ENCODE measurements at places on chromosomes 3 and 15.

GRCh38 chr3:188553569-188553968 is 399.6 kb downstream of the LPP start:
- DNase-seq = no peak

DNA sequence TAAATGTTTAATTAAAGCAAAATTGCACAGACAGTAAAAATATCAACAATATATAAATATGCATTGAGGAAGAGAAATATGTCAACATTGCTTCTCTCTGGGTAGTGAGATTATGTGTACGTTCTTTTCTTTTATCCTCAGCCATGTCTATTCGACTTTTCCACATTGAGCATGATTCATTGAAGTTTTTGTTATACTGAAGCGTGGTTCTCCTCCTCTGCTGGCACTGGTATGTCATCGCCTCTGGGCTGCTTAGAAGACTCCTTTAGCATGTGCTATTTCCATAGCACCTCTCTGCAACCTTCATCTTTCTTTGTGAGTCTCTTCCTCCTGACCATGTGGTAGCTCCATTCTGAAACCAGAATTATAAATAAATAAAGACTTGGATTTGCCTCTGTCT is 65.8 kb upstream of the AKAP13 start:
- no peak for DNase-seq

- DNase-seq = no peak
These were observed 1.2 kb upstream of the SLC22A13 start for GRCh38 chr3:38264353-38264771.

DNA sequence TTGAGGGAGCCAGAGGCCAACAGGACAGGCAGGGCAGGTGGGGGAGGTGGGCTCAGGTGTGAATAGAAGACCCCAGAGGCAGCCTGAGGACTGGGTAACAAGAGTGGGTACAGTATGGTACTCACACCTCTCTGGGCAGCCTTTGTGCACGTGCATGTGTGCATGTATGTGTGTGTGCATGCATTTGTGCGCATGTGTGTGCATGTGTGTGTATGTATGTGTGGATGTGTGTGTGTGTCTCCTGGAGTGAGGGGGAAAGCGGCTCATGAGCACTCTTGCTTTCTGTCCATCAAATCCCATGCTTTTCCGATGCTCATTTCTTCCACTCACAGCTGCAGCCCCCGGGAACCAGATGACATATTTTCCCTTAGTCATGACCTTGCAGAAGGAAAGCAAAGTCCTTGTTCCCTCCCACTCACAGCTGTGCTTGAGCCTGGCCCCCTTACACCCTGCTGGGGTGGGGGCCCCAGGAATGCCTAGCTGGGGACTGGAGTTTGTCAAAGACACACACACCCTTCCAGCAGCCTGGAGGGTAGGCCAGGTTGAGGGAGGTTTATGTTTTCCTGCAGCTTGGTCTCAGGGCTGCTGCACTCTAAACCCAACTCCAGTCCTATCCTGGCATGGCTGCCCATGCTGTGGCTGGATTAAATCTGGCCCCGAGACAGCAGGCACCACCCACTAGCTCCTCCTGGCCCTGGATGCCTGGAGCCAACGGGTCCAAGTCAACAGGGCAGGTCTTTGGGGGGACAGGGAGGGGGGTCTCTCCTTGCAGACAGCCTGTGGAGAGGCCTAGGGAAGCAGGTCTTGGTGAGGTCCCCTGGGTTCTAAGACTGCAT is 22.5 kb downstream of the CCDC33 start:
- no peak for DNase-seq

GRCh38 chr3:44467241-44467640 is 10.2 kb downstream of the ZNF445 start:
- no peak for DNase-seq

- peak; percentile 42 for DNase-seq
These were observed 2.2 kb downstream of the LTF start for GRCh38 chr3:46462511-46462910.

GRCh38 chr3:14470461-14470860 is 68.1 kb downstream of the SLC6A6 start:
- DNase-seq = no peak

GRCh38 chr3:149368674-149369497 is 8.6 kb downstream of the TM4SF1 start:
- no peak for DNase-seq

GRCh38 chr3:187076297-187076696 is 63.0 kb downstream of the RPL39L start:
- no peak for DNase-seq

DNA sequence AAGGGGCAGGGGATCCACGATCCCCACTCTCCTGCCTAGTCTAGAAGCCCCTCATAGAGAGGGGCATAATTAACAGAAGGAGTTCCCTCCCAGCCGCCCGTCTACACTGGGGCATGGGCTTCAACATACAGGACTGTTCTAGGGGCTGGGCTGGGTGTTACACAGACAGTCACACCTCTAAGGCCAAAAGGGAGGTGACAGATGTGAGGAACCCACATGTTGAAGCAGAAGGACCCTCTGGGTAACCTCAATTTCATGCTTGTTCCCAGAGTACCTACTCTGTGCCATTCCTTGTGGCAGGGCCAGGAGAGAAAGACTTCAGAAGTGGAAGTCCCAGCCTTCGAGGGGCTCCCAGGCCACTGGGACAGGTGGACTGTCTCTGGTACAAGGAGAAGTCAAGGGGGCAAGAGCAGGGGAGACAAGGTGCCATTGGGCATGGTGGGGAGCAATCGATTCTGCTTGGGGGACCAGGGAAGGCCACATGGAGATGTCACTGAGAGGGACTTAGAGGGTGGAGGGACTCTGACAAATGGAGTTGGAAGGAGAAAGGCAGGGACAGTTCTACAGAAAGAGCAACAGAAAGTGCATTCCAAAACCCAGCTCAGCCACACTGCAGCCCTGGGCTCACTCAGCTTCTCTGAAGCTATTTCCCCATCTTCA is 71.3 kb downstream of the CPN2 start:
- peak; percentile 34 for DNase-seq

DNA sequence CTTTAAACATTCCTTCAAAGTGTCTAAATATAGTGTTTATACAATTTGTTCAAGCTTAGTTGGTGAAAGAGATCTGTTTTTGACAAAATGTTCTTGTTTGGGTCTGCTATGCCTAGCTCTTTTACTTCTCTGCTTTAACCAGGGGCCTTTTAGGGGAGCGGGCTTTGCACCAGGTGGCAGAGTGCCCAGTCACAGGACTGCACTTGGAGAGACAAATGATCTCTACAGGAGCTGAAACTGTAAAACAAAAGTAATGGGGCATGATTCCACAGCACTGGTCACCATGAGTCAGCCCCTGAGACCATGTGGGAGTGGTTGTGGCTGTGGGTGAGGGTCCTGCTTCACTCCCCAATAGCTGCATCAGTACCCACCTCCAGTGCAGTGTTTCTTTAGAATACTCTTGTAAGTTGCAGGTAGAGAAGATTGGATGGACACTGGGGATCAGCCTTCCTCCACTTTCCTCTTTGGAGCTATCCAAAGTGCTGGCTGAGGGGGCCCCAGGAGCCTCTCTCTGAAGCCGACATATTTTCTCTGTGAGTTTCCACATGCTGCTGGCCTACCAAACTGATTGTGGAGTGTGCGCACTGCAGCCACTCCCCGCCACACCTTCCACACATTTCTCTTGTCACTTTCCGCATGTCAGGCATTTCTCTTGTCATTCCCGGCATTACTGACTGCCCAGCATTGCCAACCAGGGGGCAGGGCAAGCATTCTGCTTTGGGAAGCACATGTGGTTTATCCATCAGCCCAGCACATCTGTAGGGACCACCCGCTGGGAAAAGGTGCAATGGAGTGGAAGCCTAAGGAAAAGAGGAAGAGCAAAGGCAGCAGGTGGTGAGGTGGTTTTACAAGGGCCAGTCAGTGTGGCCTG is 110.0 kb downstream of the EPHB1 start:
- no peak for DNase-seq

- DNase-seq = no peak
These were observed 83.9 kb downstream of the CHSY1 start for GRCh38 chr15:101167753-101168462.

GRCh38 chr3:25587975-25588374 is 76.7 kb downstream of the TOP2B start:
- DNase-seq = no peak

DNA sequence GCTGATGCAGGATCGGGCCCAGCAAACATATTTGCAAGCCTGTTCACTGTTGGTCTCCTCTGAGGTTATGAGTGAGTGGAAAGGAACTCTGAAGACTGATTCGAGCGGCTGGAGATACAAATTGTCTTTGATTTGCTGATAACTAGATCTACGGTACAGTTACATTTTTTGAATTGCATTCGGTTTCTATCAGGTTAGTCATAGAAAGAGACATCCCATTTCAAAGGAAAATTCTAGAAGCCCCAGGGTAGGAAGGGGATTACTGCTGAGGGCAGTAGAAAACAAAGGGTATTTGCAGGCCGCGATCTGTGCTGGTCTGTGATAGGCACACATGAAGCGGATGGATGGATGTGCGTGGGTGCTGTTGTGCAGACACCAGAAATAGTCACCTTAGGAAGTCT is 228.4 kb downstream of the ITPR1 start:
- no peak for DNase-seq

DNA sequence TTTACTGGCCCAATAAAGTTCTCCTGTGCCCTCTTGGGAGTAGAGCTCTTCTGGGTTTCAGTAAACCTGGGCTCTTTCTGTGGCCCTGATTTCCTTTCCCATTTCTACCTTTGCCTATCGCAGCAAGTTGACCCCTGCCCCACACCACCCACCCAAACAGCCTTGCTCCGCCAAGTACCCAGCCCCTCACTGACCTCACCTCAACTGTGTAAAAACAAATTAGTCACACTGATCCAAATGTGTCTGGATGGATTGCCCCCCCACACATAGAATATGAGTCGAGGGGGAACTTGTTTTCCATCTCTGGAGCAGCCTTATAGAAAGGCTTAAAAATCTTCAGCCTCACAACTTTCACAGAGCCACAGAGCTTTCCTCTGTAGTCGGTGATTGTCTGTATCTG is 28.6 kb upstream of the VEPH1 start:
- DNase-seq = no peak

- no peak for DNase-seq
These were observed 3.3 kb downstream of the LYSMD4 start for GRCh38 chr15:99729920-99730319.

DNA sequence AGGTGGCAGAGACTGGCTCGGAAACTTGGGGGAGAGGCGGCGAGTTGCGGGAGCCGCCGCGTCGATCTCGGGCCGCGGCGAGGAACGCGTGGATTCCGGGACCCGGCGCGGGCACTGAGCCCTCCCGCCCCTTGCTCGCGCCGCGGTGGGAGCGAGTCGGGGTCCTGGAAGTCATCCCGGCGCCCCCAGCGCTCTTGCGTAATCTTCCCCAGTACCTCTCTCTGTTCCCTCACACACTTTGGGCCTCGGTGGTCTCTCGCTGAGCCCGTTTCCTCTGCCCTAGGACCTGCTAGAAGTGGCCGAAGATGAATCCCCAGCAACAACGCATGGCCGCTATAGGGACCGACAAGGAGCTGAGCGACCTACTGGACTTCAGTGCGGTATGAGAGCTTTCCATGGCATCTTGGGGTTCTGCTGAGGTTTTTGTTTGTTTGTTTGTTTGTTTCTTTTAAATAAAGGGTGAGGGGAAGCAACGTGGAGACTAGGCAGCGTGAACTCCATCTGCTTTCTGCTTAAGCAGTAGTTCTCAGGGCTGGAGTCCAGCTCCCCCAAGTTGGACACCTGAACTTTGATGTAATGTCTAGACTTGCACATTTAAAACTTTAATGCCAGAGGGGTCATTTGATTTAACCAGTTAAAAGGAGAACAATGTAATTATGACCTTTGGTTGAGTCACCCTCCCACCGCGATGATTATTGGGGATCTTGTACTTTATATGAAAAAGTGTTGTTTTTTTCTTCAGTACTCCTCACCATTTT is 1.3 kb downstream of the TCF12 start:
- peak; percentile 69 for DNase-seq

DNA sequence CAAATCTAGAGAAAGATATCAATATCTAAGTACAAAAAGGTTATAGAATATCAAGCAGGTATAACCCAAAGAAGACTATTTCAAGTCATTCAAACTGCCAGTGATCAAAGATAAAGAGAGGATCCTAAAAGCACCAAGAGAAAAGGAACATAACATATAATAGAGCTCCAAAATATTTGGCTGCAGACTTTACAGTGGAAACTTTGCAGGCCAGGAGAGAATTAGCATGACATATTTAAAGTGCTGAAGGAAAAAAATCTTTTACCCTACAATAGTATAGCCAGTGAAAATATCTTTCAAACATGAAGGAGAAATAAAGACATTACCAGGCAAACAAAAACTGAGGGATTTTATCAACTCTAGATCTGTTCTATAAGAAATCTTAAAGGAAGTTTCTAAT is 254.3 kb upstream of the ARHGEF26 start:
- DNase-seq = no peak

GRCh38 chr3:155428563-155428962 is 135.1 kb upstream of the STRIT1 start:
- DNase-seq = no peak

DNA sequence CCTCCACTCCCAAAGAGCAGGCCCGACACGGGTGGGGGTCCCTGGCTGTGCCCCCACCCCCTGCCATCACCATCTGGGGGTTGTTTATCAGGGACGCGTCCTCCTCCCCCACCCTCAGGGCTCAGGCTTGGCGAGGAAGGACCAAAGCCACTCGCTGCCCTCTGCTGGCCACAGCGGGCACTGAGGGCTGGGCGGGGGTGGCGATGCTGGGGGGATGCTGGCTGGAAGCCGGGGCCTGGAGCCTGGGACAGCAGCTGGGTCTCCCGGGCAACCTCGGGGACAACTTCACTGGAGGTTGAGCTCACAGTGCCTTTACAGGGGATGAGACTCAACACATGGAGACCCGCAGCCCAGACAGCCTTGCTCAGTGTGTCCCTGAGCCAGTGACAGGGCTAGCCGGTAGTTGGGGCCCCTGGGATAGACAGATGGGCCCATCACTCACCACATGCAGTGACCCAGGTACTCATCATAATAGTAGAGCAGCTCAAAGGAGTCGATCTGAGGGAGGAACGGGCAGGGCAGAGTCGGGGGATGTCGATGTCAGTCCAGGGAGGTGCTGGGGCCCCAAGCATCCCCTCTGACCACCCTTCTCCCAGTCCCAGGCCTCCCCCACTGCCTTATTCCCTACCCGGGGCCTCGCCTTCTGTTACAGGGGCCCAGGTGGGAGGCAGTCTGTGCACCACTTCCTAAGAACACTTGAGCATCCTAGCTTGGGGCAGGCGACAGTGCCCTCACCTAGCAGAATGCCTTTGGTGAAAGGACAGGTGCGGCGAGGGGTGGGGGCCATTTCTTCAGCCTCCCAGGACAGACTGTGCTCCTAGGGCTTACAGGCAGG is 5.9 kb upstream of the CALML4 start:
- peak; percentile 89 for DNase-seq
